ENCODE measurements at places on chromosomes 12 and 14. TPM values are rescaled to one million over a fixed set of nuclear protein-coding genes. Genes with fewer than 3 reads are reported as not detected.
A peak's percentile ranks its signal among the peaks of the same experiment; 100 is the strongest.

The DPY19L2 gene
- polyA plus RNA-seq = 7.3 TPM

GRCh38 chr14:91058042-91058581 is 2.3 kb downstream of the RPS6KA5 start:
- DNase-seq = no peak

GRCh38 chr14:98835825-98836100 is 436.2 kb downstream of the BCL11B start:
- no peak for DNase-seq

GRCh38 chr12:67671892-67672291 is 23.3 kb downstream of the DYRK2 start:
- no peak for DNase-seq

DNA sequence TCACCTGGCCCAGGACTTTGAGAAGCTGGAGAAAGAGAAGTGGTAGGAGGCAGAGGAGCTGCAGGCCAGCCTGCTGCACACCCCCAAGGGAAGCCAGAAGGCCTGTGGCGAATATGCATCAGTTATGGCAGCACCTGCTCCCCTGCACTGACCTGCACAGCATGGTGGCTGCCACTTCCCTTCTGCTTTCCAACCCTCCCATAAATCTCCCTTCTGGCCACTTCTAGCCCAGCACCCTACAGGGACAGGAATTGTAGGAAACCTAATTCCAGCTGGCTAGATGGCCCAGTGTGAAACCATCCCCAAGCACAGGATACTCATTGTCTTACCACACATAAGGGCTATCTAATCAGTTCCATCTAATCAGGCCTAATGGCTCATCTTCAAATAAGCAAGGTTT is 136.3 kb downstream of the TBX3 start:
- DNase-seq = no peak

The CCDC85C gene
- polyA plus RNA-seq = 43.5 TPM

DNA sequence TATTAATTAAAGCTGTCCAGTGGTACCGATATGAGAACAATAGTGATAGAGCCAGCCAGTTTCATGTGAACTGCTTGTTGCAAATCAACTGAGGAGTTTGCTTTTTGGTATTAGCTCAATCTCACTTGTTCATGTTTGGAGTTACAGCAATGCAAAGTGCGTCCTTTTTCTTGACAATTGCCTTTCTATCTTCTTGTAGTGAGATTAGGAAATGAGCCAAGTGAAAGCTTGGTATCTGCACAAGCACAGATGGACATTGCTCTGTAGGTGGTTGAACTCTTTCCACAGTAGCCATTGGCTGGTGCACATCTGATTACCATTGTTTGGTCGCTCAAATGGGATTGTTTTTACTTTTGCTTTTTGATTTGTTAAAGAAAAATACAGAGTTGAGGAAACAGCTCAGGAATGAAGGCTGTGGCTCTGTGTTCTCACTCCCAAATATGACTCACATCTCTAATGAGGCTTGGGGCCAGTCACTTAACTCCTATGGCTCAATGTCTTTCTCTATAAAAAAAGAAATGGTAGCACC is 241.4 kb downstream of the BMP4 start:
- DNase-seq = no peak

DNA sequence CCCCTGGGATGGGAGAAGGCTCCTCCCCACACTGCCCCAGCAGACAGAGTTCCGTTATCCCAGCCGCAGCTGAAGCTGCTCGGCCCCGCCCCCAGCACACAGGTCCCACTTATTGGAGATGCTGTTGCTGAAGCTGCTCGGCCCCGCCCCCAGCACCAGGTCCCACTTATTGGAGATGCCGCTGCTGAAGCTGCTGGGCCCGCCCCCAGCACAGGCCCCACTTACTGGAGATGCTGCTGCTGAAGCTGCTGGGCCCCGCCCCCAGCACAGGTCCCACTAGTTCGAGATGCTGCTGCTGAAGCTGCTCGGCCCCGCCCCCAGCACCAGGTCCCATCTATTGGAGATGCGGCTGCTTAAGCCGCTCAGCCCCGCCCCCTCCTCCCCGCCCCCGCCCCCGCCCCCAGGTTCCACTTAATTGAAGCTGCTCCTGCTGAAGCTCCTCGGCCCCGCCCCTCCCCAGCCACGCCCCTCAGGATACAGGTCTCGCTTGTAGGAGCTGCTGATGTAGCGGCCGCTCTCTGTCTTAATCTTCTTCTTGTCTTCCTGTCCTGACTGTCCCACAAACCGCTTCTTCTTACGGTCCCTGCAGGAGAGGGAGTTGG is 12.0 kb downstream of the CFAP73 start:
- no peak for DNase-seq

DNA sequence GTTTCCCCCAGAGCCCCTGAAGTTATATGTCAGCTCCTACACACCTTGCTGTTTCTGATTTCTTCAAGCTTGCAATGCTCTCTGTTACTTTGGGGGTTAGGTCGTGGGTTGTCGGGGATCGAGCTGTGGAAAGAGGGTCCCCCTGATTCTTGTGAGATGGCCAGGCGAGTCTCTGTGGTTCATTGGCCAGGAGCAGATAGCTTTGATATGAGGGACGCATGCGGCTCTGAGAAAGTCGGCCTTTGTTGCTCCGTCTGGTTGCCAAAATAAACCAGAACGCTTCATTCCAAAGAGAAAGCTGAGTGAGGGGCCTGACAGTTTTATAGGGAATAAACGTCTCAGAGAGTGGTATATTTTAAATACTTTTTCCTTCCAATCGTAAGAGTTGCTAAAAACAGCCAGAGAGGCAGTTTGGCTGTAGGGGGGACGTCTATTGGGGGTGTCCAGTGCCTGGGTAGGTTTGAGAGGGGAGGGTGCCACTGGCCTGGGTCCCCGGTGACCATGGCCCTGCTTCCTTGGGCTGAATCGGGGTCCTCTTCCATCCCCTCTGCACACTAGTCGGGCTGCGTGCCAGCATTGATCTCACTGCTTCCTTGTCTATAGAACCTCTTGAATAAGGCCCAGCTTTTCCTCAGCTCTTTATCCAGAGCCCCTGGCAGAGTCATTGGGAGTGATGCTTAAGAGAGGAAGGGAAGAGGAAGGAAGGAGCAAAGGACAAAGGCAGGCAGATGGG is 18.9 kb downstream of the CCND2 start:
- DNase-seq = no peak

The PLA2G1B gene
- not detected for polyA plus RNA-seq

The PRKD1 gene
- polyA plus RNA-seq = 1.8 TPM

DNA sequence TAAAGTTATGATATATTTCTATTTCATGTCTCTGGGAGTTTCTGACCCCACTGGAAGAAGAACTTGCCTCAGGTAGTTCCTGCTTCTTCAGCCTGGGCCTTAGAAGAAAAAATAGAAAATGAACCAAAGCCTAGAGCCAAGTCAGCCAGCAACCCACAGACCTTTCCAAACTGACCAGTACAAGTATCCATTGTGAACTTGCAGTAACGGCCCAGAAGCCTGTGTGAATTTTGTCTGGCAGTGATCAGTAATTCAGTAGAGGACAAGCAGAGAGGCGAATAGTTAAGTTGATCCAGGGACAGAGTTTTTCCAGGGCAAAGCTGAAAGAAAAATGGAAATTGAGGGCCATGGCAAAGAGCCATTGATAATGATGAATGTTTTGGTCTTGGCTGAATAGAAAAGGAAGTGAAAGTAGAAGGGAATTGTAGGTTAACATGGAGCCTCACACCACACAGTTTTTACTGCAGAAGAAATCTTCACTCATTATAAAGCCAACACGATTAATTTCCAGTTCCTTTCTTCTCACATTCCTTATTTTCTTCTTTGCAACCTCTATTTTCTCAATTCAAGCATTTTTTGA is 311.8 kb downstream of the BTG1 start:
- DNase-seq = no peak

The KRT71 gene
- polyA plus RNA-seq = not detected

DNA sequence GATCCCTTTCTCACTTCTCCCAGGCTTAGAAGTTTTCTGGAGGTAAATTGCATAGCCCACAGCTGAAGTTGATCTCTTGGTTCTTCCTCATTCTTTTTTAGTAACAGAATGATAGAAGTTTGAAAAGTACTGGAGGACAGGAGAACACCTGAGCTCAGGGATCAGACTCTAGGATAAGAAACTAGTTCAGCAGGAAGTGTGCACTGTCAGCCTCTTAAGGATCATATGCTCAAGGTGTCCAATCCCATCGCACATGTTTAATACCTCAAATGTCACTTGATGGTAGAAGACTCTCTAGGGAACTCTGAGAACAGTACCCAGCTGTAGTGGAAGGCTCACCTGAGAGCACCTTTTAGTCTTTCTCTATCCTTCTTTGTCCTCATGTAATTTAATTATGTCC is 14.7 kb upstream of the LIMA1 start:
- DNase-seq = no peak

GRCh38 chr12:12620730-12621315 is 9.1 kb downstream of the CREBL2 start:
- no peak for DNase-seq

DNA sequence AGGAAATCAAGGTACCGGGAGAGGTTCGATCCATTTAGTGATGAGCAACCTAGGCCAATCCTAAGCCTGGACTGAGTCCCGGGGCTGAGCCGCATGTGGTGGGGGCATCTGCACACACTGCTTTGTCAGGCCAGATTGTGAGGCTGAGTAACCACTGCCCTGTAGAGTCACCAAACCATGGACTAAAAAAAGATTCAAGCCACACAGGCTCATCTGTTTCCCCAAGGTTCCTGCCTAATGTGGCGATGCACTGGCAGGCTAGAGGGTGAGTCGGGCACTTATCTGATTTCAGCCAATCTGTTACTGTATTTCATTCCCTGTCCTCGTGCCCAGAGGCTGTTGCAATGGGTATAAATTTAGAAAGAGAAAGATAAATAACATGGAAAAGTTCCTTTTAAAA is 140.8 kb downstream of the TTC7B start:
- DNase-seq = no peak

The MYF5 gene
- polyA plus RNA-seq = not detected

GRCh38 chr12:11693067-11693466 is 43.6 kb downstream of the ETV6 start:
- no peak for DNase-seq

The CRY1 gene
- polyA plus RNA-seq = 20.7 TPM

The HOXC9 gene
- polyA plus RNA-seq = not detected

DNA sequence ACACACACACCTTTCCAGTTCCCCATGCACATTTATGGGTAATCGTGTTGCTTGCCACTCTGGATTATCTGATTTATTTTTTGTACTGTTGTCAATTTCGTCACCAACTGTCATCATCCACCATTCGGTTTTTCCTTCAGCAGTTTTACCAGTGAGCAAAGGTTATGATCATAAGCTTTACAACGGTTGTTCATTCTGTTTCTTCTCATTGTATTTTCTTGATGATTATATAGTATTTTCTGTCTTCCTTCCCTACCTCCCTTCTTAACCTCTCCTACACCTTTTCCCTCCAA is 680 bp downstream of the NECAP1 start:
- no peak for DNase-seq

The NIN gene
- polyA plus RNA-seq = 12.5 TPM

- no peak for DNase-seq
Observed at GRCh38 chr12:108766294-108766693, 35.0 kb upstream of the CORO1C start.

- no peak for DNase-seq
Observed at GRCh38 chr12:2138871-2139308, 86.1 kb downstream of the CACNA1C start.

The TAS2R7 gene
- not detected for polyA plus RNA-seq

DNA sequence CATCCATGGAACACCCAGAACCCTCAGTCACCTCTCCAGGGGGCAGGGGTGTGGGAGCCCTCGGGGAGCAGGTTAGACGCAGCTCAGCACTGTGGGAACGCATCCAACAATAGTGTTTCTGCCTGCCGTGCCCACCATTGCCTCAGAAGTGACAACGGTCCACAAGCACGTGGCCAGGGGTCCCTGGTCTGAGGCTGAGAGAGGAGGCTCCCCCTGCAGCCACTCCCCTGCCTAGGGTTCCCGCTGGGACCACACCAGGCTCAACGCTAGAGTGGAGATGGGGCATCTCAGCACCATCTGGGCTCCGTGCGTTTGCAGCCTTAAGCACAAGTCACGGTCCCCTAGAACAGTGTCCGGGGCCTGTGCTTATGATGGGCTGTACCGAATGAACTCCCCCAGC is 62.7 kb downstream of the TESC start:
- DNase-seq = peak; percentile 15

DNA sequence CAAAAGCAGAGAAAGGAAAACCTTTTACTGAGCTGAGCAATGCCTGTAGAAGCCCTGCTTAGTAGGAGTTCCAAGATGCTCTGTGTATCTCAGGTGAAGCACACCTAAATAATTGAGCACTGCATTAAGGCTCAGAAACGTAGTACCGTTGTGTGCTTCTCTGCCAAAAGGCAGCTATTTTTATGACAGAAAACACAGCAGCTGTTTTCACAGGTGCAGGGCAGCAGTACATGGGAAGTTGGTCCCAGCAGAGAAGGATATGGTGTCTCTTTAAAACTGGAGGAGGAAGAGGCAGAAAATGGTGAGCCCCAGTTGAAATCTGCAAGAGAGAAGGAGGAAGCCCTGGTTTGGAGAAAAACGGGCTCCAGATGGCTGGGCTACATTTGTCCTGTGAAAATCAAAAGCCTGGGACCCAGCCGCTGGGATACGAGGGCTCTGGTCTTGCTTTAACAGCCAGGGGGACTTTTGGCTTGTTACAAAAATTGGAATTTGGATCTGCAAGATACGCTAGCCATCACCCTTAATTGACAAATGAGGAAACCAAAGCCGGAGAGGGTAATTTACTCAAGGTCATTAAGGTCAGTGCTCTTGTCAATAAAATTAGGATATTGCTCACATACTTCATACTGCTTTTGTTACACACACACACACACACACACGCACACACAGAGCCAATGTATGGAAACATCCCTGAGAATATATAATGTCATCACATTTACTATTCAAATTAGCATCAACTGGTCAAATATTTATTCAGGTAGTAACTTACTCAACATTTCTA is 27.3 kb downstream of the SPRING1 start:
- no peak for DNase-seq

DNA sequence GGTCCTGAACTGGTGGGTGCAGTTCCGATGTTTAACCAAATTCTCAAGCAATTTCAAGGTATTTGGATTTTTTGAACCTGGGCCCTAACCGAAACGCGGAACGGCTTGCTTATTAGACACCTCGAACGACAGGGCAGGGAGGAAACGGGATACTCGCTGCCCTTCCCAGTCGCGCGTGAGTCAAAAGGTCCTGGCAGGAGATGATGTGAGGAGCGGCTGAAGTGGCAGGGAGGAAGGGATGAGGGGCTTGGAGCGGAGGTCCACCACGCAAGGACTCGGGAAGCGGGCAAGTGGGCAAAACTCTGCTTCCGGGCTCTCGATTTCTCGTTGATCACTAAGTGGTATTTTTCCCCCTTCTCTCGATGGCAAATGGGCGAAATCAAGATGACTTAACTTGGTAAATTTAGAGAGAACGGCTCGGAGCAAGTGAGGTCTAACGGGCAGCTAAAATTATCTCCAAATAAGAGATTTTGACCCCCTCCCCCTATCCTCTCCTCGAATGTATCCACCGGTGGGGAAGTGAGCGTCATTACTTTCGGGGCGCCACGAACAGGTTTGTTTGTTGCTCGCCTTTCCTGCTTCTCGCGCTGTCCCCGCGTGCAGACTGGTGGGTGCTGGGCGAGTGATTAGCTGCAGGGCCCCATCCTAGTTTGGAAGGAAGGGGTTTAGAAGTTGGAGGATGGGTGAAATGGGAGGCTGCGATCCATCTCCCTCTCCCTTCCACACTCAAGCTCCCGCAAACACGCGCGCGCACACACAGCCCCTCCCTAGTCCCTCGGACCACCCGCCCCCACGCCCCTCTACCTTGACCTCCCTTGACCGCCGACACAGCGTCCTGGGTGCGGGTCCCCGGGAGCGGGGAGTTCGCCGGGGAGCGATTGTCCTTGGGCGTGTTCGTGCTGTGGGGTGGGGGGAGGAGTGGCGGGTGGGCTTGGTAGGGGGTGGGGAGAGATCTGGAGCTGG is 986 bp upstream of the NTF3 start:
- no peak for DNase-seq

- no peak for DNase-seq
Observed at GRCh38 chr14:92288994-92289660, 33.8 kb upstream of the SLC24A4 start.

Data from heart left ventricle (tissue), 16 donors.